ENCODE measurements at places on chromosomes 11 and 22.

DNA sequence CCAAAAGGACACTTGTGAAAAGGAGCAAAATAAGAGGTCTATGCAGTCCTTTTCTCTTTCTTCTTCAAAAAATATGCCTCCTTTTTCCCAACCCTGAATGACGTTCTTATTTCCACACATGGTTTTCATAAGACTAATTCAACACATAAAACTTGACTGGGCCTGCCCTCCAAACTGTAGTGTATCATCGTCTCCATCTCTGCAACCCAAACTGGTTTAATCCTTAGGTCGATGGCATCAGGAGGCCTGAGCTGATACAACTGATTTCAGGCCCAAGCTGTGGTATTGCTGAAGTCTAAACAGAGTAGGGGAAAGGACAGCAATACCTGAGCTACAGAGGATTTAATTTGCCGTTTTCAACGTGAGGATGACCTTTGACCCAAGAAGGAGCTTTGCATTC lies 130.0 kb upstream of the MTNR1B start:
- DNase-seq, result no peak

GRCh38 chr11:86775361-86775760 lies 25.0 kb upstream of the PRSS23 start:
- no peak for DNase-seq

DNA sequence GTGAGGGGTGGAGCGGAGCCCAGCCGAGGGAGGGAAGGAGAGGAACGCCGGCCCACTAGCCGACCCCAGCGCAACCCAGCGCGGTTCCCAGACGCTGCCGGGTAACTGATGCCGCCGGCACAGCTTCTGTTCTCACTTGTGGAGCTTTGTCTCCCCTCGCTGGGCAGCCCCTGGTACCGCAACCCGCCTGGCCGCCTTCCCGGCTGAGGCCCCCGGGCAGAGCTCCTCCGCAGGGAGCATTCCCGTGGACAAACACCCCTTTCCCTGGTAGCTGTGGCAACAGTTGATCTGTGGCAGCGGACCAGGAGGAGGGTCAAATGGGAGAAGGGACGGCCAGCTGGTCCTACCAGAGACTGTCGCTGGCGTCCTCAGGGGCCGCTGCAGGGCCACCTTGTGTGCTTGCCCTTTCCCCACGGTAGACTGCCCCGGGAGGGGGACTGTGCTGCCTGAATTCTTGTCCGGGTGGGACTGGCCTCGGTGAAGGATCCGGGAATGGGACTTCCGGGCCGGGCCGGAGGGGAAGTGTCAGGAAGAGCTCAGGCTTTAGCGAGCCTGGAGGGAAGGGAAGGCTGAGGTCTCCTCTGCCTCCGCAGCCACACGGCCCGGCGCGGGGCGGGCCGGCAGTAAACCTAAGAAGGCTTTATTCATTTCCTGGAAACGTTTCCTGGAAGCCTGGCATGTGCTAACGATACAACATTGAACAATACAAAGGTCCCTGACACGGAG lies 468.0 kb downstream of the OPCML start:
- no peak for DNase-seq

DNA sequence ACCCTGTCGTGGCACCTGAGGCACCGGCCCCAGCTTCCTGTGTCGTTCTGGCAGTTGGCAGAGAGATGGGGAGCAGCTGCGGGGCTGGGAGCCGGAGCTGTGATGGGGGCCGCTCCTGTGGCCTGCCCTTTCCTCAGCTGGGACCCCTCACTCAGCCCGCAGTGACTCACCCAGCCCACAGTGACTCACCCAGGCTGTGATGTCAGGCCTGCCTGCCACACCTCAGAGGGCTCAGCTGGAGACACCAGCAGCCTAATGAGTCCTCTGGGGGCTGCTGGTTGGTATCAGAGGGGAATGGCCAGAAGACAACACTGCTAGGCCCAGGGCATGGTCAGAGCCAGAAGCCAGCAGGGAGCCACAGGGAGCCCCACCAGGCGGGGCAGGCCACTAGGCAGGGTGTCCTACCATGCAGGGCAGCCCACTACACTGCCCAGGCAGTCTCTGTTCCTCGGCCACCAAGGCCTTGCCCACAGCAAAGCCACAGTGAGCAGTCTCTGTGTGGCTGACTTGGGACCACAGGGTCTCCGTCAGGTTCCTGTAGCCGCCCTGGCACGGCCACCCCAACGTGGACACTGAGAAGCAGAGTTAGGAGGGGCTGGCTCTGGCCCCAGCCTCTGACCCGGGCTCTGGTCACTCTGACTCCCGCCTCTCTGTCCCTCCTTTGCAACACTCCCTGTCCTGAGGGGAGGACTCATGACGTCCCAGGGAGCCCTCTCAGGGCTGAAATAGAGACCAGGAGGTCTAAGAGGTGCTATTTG lies 4.2 kb upstream of the FXYD2 start:
- DNase-seq, result peak; percentile 93

- no peak for DNase-seq
Observed at GRCh38 chr22:28435140-28435768, 244.4 kb downstream of the TTC28 start.

- DNase-seq, result peak; percentile 33
Observed at GRCh38 chr11:46380340-46381047, 975 bp upstream of the MDK start.

DNA sequence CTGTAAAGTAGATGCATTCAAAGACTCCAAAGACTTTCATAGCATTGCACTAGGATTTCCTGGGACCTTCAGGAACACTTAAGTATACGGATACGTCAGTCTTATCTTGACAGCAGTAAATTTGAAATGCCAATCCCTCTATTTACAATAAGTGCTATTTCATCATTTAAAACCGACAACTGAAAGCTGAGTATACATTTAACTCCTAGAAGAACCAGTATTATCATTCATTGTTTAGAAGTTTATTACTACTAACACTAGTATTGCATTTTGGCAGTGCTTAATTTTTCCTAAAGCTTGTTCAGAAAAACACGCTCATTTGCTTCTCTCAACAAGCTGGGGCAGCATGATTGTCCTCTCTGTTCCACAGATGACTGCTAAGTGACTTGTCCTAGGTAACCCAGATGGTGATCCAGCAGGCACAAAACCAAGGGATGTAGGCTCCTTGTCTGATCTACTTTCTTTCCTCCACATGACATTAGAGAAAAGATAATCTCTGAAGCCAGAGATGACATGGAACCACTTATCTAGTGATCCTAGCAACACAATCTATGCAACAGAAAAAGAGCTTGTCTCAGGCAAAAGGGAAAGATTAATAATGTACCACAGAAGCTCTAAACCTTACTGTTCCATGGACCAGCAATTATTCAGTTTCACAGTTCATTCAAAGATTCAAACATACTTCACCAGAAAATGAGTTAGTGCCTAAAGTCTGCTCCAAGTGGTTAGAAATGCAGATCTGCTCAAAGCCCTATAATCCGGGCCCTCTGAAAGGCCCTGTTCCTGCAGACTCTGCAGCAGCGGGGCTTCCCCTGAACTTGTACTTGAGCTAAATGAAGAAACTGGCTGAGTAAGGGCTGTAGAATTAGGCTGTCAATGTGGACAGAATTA lies 5.2 kb downstream of the MAML2 start:
- no peak for DNase-seq

DNA sequence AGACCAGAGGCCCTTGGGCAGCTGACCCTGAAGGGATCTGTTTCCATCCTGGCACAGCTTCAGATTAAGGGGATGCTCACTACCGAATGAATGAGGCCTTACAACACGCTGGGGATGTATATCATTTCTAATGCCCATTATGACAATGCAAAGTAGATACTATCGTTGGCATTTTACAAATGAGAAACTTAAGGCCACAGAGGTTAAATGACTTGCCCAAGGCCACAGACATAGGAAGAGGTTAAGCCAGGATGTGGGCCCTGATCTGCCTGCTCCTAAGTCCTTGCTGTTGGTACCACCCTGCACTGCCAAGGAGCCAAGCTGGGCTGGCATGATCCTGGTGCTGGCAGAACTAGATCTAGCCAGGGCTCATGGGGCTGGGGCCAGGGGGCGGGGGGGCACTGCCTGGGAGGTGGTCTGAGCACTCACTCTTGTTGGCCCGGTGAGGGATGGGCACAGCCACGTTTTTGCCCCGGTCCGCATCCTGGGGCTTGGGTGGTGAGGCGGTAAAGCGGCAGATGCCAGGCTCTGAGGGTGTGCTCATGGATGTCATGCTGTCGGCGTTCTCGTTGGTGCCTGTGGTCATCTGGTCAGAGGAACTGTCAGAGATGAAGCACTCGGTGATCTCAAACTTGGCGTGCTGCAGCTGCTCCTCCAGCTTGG lies 102.8 kb downstream of the CEP164 start:
- no peak for DNase-seq

DNA sequence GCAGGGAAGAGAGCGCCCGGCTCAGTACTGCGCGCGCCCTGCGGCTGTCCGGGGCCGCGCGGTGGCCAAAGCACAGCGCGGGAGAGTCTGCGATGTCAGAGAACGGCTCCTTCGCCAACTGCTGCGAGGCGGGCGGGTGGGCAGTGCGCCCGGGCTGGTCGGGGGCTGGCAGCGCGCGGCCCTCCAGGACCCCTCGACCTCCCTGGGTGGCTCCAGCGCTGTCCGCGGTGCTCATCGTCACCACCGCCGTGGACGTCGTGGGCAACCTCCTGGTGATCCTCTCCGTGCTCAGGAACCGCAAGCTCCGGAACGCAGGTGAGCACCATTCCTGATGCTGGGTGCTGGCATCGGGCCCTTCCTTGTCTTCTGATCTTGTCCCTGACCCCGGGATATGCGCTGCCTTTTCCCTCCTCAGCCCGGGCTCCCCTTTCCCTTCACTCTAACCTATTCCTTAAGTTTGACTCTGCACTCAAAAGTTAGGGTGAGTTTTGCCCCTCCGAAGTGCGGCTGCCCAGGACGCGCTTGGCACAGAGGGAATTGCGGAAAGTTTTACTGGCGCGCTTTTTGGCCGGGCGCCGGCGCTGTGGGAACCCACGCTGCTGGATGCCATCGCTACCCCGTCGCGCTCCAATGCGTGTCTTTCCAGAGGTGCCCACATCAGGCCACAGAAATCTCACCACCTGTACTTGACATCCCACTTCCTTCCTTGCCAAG lies at the start of gene MTNR1B:
Gene MTNR1B (plus strand): TSS at position 18 of the 714 bp plus-strand sequence. CDS start 75 bp downstream, at position 93.
- DNase-seq, result no peak

DNA sequence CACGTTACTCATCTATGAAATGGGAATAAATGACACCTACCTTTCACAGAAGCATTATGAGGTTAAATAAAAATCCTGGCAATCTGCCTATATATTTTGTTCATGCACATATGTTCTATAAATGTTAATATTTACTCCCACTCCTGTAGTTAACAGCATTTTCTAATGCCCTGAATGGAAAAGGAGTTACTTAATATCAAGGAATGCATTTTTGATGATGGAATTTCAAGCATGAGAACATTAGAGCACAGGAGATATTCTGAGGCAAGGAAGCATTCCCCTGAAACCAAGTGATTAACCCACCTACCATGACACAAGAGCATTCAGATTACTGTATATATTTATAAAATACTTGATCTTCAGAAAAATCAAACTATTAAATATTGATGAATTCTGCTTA lies 102.1 kb downstream of the ARHGAP32 start:
- DNase-seq, result no peak

DNA sequence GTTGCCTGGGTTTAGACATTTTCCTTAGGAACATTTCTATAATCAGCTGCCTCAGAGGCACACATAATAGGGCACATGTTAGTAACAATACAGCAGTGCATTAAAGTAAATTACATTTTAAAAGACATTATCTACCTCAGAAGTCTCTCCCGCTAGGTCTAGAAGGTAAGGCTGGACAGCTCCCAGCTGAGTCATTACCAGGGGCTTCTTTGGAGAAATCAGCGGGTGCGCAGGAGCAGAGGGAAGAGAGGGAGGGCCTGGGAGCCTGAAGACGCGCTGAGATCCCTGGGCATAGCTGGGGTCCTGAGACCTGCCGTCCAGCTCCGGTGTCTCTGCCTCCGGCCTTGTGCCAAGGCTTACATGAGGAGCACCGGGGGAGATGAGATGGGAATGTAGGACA lies 67.7 kb downstream of the TMPRSS5 start:
- DNase-seq, result no peak

DNA sequence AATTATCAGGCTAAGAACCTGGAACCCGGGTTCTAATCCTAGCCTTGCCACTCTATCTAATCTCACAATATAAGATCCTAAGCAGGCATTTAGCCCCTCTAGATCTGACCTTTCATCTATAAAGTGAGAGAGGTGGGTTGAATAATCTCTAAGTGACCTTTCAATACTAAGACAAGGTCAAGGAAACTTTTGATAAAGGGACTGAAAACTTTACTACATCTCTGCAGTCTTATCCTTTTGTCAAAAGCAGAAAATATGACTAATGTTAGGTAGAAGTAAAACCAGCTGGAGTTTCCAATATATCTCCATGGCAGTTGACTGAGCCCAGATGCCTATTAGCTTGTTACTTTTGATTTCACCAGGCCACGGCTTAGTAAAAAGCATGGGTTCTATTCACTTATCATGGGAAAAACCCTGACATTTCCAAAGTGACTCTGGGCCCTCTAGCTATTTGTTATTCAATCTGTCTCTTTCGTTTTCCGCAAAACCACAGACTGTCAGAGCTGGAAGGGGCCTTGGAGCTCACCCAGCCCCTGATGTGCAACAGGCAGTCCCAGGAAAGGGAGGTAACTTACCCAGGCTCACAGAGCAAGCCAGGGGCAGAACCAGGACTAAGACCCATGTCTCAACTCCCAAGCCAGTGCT lies 75.8 kb downstream of the RAB30 start:
- no peak for DNase-seq

GRCh38 chr11:23192256-23192655 lies 332.0 kb upstream of the CCDC179 start:
- DNase-seq, result no peak

DNA sequence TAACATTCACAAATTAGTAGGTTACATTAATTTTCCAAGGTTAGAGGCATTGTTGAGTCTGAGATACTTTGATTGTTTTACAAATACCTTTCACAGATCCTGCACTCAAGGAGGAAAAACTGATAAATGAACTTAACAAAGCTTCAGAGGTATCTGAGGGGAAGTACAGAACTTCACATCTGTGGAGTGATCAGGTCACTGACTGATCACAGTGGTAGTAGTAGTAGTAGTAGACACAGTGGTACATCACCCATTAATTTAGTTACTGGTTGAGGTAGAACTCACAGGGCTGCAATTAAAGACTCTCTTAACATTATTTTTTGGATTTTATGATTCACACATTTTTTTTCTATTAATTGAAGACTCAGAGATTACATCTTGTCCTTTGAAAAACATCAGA lies 56.7 kb downstream of the DCUN1D5 start:
- DNase-seq, result no peak

GRCh38 chr22:44151676-44152075 lies 29.0 kb upstream of the PARVG start:
- DNase-seq, result no peak

- no peak for DNase-seq
Observed at GRCh38 chr11:117497206-117497951, 169.7 kb downstream of the CEP164 start.
